ENCODE measurements at places on chromosomes 4 and X. TPM values are rescaled to one million over a fixed set of nuclear protein-coding genes. Genes with fewer than 3 reads are reported as not detected.

DNA sequence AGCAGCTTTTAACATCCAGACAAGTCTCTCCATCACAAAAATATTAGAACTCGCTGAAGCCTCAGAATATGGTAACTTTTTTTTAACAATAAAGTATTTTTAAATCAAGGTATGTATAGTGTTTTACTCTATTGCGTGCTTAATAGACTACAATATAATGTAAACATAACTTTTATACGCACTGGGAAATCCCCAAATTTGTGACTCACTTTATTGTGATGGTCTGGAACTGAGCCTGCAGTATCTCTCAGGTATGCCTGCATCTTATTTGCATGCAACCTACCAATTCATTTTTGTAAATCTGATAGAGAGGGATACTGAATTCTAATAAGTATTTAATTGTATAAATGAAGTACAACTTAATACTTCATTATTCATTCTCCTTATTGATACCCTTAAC lies 823.5 kb downstream of the ADGRL3 start:
- DNase-seq = no peak

- DNase-seq = no peak
These were observed 119.7 kb downstream of the NFKB1 start for GRCh38 chr4:102620697-102621497.

DNA sequence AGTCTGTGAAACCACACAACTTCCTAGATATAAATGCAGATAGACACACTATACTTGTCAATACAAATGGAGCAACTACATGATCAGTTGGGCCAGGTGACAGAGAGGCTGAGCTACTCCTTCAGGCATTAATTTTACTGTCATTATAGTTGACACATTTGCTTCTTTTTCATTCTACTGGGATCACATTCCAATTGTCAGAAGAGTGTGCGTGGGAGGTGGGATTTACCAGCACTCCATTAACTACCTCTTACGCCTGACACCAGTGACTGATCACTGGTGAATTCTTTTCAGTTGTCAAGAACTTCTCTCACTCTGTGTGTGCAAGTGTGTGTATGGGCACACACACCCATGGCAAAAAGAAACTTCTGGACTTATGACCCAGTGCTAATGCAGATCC lies 94.2 kb upstream of the DIAPH2 start:
- DNase-seq = no peak

DNA sequence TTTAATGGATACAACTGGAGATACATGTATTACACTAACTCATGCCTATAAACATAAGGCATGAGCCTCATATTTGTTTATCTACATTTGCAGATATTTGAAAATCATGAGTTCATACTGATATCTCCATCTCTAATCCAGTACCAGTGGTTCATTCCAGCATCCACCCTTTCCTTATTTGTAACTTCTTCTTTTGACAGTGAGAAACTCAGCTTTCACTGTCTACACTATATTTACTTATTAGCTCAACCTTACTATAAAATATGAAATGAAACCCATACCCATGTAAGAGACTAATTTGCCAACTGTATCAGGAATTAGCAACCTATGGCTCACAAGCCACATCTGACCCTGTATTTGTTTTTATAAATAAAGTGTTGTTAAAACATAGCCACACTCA lies 161.9 kb upstream of the GPRIN3 start:
- DNase-seq = no peak

- no peak for DNase-seq
These were observed 155.6 kb upstream of the PACRGL start for GRCh38 chr4:20544645-20545044.

DNA sequence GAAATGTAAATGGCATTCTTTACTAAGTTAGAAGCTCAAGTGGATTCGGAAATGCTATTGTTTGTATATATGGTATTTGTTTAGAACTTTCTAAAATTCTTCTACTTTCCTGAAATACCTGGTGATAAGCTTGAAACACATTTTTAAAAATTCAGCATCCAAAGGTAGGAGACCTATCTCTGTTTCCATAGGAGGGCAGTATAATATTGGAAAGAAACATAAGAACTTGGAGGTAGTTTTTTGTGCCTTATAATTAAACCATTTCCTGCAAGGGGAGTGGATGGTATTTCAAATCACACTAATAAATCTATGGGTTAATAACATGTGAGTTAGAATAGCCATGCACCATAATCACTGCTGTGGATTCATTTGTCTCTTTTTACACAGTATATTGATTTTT lies 217.4 kb upstream of the AADAT start:
- DNase-seq = no peak

- DNase-seq = no peak
These were observed 1176.7 kb downstream of the NLGN4X start for GRCh38 chrX:5051831-5052491.

DNA sequence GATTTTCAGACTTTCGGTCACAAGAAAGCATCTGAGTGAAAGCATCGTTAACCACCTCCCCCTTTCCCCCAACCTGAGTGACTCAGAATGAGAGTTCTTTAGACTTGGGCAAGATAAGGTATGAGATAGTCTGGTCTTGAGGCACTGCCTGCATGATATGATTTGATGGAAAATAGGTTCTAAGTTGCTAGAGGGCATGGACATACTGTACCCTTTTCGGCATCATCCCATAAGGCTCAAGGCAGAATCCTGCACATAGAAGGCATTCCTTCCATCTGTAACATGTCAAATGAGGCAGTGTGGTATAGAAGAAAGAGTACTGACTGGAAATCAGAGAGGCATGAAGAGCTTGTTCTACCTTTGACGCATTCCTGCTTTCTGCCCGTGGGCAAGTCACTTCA lies 16.8 kb upstream of the AMOT start:
- DNase-seq = no peak

DNA sequence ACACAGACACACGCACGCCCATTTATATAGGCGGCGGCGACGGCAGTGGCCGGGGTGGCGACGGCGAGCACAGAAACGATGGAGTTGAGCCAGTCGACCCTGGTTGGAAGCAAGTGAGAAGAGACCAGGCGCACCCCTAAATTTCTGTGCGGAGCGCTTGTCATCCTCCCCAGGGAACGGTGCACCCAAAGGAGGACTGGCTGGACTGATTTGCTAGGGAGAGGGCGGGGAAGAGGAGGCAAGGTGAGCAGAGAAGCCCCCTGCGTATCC lies 302 bp downstream of the NHS start:
- no peak for DNase-seq

DNA sequence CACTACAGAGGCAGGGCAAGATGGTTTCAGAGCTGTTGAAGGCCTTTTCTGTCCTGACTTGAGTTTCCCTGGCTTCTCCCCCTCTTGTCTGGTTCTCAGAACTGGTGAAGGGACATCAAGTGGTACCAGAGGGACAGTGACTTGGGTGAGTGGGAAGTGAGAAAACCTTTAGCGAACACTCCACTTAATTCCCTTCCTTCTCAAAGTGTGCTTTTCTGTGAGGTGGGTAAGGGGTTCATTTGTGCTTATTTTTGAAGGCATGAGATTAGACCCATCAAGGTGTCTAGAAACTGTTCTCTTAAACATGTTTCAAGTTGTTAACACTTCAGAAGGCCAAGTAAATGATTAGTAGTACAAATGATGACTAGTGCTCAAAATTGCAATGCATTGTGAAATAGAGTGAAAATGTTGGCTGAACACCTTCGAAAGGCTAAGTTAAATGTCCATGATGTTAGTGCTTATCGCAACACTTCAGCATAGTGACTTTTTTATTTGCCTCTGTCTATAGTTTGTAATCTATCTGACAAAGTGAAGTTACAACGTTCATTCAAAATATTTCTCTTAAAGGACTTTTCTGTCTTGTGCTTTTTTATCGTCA lies 2.8 kb downstream of the AREG start:
- no peak for DNase-seq

- no peak for DNase-seq
These were observed 12.7 kb upstream of the SMIM43 start for GRCh38 chr4:121777625-121778024.

- DNase-seq = no peak
These were observed 131.2 kb downstream of the TRIML1 start for GRCh38 chr4:188270273-188271069.

GRCh38 chr4:70994387-70995099 lies 1.1 kb downstream of the DCK start:
- no peak for DNase-seq

DNA sequence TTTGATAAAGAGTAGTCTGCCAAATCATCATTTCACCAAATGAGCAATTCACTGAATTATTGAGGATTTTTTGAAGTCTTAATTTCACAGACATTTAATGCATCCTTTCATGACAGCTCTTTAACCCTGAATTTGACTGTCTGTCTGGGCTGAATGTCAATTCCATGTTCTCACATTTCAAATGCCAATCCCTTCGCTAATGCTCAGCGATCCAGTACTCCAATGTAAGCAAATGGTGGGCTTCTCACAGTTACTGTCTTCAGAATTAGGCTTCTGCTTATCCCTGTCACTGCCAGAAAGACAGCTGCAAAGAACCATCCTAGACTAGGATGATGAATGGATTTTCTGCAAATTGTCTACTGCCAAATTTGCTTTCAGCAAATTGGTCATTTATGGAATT lies 36.2 kb upstream of the USP38 start:
- no peak for DNase-seq

- no peak for DNase-seq
These were observed 29.2 kb downstream of the NLGN4X start for GRCh38 chrX:6199486-6199885.

DNA sequence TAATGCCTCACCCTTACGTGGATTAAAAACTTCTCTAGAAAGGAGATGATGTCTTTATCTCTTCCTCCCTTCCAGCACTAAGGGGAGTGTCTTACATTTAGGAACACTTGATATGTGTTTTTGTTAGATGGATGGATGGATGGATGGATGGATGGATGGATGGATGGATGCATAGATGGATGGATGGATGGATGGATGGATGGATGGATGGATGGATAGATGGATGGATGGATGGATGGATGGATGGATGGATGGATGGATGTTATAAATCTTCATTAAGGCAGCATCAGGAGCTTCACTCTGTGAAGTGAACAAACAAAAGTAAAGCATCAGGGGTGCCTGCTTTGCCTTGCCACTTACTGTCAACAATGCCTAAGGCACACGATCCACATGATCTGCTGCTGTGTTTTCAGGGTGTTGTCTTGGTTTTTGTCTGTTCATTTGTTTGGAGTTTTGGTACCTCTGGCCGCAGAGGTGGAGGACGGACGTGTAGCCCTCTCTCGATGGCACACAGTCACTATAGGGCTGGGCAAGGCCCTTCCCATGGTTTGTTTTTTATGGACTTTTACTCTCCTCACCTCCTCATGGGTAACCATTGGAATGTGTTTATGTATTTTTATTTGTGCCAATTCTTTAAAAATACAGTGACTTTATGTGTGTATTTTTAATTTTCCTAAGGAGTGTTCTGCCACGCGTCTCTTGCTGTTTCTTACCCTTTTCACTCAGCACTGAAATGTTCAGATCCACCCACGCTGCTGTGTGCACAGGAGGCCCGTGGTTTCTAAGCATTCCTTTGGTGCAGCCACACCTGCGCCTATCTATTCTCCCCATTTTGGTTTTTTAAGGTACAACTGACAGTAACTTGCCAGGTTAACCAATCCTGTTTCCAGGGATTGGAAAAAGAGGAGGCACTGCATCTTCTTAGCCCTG lies 91.8 kb upstream of the ENPP6 start:
- DNase-seq = no peak

DNA sequence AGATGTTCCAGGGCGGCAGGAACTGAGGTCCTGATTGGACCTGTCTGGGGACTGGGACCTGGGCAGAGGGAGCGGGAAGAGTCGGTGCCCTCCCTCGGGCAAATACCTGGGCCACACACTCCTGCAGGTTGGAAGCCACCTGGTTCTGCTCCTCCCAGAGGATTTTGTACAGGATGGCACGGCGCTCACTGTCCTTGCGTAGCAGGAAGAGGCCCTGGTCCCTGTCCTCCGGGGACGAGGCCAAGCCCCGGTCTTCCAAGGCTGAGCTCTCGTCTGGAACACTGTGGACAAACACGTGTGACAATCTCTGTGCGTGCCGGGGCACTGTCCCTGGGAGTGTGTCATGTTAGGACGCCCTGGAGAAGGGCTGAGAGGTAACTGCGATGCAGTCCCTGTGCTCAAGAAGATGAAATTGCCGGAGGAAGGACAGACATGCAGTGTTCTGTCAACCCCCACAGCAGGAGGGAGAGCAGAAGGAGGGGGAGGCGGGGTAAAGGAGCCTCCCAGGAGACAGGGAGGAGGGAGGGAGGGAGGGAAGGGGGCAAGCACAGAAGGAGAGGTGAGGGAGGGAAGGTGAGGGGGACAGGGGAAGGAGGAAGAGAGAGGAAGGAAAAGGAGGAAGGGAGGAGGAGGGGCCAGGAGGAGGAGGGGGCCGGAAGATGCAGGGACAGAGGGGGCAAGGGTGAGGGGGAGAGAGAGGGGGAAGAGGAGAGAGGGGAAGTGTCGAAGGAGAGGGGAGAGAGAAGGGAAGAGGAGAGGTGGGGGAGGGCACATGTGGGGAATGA lies 29.0 kb downstream of the PDHA1 start:
- no peak for DNase-seq

DNA sequence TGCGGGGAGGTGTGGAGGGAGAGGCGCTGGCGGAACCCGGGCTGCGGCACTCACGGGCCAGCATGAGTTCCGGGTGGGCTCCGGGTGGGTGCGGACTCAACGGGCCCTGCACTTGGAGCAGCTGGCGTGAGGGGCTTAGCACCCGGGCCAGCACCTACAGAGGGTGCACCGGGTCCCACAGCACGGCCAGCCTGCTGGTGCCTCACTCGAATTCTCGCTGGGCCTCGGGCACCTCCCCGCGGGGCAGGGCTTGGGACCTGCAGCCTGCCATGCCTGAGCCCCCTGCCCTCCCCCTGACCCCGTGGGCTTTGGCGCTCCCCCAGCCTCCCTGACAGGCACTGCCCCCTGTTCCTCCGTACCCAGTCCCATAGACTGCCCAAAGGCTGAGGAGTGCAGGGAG lies 10.8 kb upstream of the CAMK2D start:
- DNase-seq = no peak

DNA sequence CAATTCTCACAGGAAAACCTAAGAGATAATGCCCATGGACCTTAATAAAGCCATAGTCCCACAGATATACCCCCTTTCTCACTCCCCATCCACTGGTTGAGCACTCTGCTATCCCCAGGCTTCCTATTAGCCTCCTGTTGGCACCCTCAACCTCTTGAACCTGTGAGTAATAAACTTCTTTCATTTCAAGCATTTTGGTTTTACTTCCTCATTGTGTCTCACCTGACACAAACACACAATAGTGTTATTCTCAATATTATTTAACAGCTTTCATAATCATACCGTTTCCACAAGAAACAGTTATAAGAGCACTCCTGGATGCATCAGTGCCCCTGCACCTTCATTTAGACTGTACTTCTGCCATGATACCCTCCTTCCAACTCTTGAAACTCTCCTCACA lies 56.8 kb downstream of the TRPC5 start:
- no peak for DNase-seq

- DNase-seq = no peak
These were observed 2456.4 kb downstream of the PCDH7 start for GRCh38 chr4:33176566-33176965.

ADH1B gene
- not detected for total RNA-seq

CCDC158 gene
- not detected for total RNA-seq

XAGE1A gene
- total RNA-seq = not detected

BTK gene
- not detected for total RNA-seq

CXCL6 gene
- not detected for total RNA-seq

FGF2 gene
- total RNA-seq = 14.6 TPM

ATOH1 gene
- not detected for total RNA-seq

CTAG2 gene
- total RNA-seq = not detected

NMU gene
- 12.8 TPM for total RNA-seq

OTC gene
- not detected for total RNA-seq

LPAR4 gene
- 20.1 TPM for total RNA-seq

NPY1R gene
- total RNA-seq = 0.49 TPM

MAGIX gene
- 1.4 TPM for total RNA-seq

SPATA18 gene
- total RNA-seq = 3.0 TPM

CENPVL1 gene
- total RNA-seq = 1.3 TPM

Measured in neural crest cell (in vitro differentiated cells).